ENCODE measurements at places on chromosomes 1 and 21.

GRCh38 chr1:225737161-225737560 lies 40.5 kb upstream of the SRP9 start:
- DNase-seq: no peak

GRCh38 chr1:173573596-173573995 lies 29.3 kb downstream of the SLC9C2 start:
- DNase-seq: no peak

DNA sequence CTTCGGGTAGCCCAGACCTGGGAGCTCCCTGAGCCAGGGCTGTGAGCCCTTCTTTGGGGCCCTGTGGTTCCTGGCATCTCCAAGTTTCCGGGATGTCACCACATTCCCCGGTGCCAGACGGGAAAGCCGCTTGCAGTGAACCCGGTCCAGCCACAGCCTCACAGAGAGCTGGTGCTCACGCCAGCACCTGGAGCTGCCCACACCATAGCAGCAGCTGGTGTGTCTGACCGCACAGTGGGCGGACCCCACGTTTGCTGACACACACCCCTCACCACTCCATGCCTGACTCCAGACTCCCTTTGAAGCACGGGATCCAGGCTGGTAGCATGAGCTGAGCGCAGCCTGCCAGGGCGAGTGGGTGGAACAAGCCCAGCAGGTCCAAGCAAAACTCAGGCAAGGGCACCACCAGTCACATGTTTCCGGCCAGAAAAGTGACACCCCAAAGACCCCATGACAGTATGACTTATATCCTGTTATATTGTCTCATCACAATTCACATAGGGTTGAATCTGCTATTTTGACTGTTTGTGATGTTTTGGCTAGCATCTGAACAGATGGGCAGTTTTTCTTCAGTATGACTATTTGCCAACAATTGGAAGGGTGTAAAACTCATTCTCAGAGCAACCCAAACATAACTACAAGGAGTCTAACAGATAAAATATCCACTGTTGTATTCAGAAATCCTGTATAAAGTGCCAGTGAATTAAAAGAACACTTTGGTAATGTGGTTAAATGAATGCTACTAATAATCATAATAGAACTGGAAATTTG lies 285.4 kb downstream of the SMYD3 start:
- no peak for DNase-seq

- no peak for DNase-seq
Observed at GRCh38 chr21:18142655-18143054, 102.0 kb upstream of the CHODL start.

DNA sequence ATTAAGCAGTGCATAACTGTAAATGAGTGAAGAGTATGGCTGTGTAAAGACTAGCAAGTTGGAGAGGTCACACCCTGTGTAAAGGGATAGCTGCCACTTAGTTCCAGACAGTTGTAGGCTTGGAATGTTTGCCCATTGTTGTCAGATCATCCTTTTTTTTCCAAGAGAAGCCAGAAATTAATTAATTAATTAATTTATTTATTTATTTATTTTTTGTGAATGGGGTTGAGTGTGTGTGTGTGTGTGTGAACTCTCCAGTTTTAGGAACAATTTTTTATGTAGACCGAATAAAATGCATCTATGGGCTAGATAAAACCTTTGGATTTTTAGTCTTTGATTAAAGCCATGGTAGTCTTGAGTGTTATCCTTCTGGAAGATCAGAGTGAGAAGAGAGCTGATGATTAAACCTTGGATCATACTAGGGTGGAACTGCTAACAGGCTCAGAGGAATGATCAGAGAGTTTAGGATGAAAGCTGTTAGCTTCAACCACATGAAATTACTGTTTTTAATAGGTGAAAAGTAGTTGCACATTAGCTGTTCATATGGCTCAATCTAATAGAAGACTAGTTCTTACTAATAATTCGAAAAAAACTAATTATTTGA lies 58.4 kb downstream of the OSBPL9 start:
- DNase-seq: no peak

GRCh38 chr1:53046930-53047329 lies 15.1 kb upstream of the PODN start:
- no peak for DNase-seq

- no peak for DNase-seq
Observed at GRCh38 chr1:210568631-210569030, 239.9 kb downstream of the HHAT start.

DNA sequence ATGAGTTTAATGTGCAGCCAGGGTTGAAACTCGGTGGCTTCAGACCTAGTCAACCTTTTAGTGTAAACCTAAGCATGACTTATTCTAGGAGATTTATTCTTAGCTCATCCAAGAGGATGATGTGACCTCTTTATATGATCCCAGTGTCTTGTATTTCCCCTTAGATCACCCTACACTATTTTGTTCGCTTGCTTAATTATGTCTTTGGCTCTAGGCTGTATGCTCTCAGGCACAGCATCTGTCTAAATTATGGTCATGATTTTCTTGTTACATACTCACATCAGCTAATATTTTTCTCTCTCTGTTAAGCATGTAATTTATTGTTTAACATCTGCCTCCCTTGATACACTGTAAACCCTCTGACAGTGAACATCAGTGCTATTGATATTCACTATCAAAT lies 19.1 kb downstream of the COL11A1 start:
- DNase-seq: no peak

GRCh38 chr1:220810179-220810653 lies 23.5 kb downstream of the MTARC1 start:
- DNase-seq: peak; percentile 42

- no peak for DNase-seq
Observed at GRCh38 chr1:197771904-197772556, 3.2 kb downstream of the DENND1B start.

- no peak for DNase-seq
Observed at GRCh38 chr1:48670234-48671020, 106.3 kb downstream of the BEND5 start.

- DNase-seq: no peak
Observed at GRCh38 chr1:90501281-90501680, 215.8 kb downstream of the BARHL2 start.

- no peak for DNase-seq
Observed at GRCh38 chr1:167400359-167400953, 117.9 kb downstream of the CD247 start.

DNA sequence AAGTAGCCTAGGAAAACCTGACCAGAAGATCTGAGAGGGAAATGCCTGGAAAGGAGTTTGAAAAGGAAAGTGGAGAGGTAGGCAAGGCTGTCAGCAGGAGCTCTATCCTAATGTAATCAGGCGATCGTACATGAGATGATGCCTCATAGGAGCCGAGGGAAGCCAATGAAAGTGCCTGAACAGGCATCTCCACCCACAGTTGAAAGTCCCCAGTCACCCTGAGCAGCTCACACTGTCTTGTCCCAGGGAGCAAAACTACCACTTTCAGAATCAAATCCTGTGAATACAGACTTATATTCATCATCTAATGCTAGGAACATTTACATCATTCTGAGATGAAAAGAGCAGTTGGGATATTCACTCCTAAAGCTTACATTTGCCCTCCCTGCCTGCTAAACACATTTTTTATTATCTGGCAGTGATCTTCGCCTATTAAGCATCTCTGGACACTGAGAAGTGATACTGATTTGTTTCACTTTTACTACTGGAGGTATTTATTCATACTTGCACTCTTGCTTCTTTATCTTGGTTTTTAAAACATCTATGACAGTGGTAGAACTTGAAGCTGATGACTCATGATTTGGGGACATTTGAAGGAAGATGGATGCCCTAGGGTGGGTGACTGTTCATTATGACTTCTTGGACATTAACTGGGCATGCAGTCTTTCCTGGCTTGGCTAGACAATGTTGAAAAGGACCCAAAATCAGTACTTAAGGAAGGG lies 221.6 kb downstream of the SEC16B start:
- no peak for DNase-seq

DNA sequence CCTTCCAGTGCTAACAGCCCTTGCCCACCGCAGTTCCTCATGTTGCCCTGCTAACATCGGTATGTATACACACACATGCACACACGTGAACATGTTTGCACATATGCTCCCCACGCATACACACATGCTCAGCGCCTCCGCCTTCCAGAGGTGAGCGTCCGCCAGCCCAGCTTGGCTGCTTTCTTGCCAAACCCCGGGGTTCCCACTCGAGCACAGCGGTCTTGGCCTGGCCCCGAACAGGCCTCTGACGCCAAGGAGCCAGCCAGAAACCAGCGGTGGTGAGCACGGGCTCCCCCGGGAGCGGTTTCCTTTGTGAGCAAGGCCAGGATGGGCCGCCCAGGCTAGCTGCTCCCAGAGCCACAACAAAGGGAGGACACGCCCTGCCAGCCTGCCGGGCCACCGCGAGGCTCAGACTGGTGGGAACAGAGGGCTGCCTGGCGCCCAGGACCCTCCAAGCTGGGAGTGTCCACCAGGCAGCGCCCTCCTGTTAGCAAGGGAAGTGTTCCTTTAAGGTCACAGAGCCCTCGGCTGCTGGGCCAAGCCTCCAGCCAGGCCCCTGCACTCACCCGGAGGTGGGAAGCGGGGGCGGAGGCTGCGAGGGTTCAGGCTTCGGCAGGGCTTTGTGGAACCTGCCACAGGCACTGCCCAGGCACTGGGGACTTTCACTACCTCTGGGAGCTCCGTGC lies 65.4 kb downstream of the ALPL start:
- DNase-seq: no peak

DNA sequence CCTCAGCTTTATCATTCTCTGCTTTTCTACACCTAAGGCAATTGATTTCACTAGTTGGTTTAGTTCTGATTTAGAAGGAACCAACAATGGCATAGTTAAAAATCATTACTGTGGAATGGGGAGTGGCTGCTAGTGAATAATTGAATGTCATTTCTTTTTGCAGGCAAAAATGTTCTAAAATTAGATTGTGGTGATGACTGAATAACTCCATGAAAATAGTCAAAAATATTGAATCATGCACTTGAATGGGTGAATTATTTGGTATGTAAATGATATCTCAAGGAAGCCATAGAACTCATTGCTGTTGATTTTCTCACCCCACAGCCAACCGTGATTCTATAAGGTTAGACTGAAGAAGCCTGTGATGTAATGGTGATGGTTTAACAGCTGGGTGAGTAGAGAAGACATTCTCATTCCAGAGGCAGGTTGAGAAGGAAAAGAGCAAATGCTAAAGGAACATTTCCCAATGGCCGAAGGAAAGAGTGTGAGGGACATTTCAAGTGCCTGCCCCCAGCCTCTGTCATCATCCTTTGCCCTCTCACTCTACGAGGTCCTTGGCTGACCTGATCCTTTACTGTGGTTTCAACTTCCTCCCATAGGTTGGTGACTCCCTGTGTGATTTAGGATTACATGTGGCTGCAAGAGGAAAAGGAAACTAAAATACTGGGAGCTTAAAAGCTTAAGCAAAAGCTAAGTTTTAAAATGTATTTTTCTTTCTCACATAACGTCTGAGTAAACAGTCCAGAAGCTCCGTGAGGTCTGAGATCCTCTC lies 12.5 kb downstream of the OVAAL start:
- no peak for DNase-seq

DNA sequence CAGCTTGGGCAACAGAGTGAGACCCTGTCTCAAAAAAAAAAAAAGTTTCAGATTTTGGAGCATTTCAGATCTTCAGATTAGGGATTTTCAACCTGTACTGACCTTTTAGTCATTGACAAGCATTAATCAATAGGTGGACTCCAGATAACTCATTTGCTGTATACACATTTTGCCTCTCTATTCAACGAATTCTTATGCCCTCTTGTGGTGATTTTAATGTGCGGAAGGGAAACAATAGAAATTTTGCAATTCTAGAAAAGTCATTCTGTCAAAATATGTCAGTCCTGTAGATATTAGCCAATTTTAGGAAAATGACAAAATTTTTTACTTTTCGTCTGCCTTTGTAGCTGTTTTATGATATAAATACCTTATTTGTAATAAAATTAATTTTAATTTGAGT lies 11.6 kb upstream of the OR2G2 start:
- DNase-seq: no peak

DNA sequence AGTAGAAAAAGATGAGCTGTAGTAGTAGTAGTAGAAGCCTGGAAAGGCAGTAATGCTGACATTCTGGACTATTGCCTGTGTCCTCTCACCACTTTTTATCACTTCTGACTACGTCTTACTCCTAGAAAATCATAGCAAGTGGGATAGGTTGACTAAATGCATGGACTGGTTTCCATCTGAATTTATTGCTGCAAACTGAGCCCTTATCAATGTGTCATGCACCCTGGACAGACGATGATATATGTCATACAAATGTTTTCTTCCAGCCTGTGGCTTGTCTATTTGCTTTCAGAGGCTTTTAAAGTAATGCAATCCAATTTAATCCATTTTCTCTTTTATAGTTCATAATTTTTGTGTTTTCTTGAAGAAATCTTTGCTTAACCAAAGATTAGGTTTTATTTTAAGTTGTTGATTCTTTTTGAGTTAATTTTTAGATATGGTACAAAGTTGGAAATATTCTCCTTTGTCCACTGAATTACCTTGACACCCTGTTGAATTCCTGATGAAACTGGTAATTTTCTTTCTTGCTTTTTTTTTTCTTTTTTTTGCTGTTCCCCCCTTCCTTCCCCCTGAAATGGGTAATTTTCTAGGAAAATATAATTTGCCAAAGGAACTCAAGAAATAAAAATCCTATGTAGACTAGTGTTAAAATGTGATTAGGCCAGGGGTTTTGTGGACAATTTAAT lies 47.1 kb downstream of the PHACTR4 start:
- DNase-seq: no peak

DNA sequence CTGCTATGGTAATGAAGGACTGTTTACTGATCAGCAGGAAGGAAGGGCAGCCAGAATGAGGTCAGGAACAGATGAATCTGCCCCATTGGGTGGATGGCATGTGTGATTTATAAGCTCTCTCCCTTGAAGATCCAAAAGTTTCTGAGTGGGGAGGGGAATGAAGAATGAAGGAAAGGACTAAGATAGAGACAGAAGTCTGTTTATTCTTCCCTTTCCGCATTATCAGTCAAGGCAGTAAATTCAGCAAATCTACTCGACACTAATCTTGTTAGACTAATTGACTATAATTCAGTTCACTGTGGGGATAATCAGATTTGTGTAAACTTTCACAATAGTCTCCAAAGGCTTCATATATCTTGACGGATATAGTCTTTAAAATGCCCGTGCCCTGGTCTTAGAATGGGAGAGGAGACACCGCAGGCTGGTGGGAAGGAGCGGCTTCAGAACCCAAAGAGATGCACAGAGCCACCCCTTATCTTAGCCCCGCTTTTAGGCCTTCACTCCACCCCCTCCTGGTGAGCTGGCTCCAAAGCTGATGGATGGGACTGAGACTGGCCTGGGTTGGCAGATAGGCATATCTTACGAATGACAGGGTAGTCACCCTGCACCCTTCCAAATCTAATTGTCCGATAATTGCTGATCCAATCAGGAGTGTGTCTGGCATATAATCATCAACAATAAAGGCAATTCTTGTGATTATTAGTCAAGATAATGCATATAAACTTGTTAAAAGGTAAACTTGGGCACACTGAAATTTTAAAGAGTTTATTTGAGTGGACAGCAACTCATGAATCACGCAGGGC lies 76.0 kb upstream of the PPM1J start:
- DNase-seq: no peak
